NCI-H460 (cell line): ENCODE measurements at places on chromosomes 6 and 20. TPM values are rescaled to one million over a fixed set of nuclear protein-coding genes. Genes with fewer than 3 reads are reported as not detected.

Gene VARS2
- 17.7 and 24.6 TPM in 2 replicates for total RNA-seq

Gene GSTA2
- total RNA-seq: not detected in 2 replicates

Gene GCNT2
- total RNA-seq: 34.4 TPM in 2 replicates

Gene BPIFB2
- total RNA-seq: not detected in 2 replicates

Gene ZC3H12D
- total RNA-seq: 0.02 TPM in 1 of 2 replicates, not detected in the other

Gene OGFRL1
- total RNA-seq: 33.2 and 33.4 TPM in 2 replicates
